ENCODE measurements at places on chromosomes 16 and 17.

GRCh38 chr16:54466233-54466632 lies 179.6 kb upstream of the IRX3 start:
- no peak for DNase-seq

GRCh38 chr17:68396226-68397107 lies 60.8 kb downstream of the WIPI1 start:
- DNase-seq = no peak

GRCh38 chr17:343211-343610 lies 9.4 kb downstream of the RPH3AL start:
- no peak for DNase-seq

DNA sequence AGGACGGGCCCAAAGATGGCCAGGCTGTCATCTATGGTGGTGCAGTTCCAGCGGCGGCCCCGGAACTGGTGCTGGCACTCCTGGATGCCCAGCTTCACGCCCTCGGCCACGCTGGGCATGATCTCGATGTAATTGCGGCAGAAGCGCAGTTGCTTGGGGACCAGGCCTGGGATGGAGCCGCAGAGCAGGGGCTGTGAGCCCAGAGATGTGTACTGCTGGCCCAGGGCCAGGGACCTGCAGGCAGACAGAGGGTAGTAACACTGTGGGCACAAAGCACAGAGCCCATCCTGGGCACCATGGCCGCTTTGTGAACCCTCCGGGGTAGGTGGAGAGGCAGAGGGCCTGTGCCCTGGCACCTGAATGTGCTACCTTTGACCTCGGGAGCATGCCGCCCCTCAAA lies 44.8 kb downstream of the WNT3 start:
- no peak for DNase-seq

- DNase-seq = peak; percentile 59
These were observed 11.8 kb downstream of the CSF3 start for GRCh38 chr17:40026816-40027613.

GRCh38 chr17:71251276-71251675 lies 869.5 kb upstream of the SOX9 start:
- DNase-seq = no peak

GRCh38 chr17:55452139-55452790 lies 30.6 kb upstream of the MMD start:
- no peak for DNase-seq

- no peak for DNase-seq
These were observed 15.3 kb upstream of the CACNA1H start for GRCh38 chr16:1137604-1138003.

- DNase-seq = no peak
These were observed 36.7 kb upstream of the ABR start for GRCh38 chr17:1216217-1217088.

GRCh38 chr17:38454532-38454931 lies 26.3 kb downstream of the ARHGAP23 start:
- DNase-seq = no peak

DNA sequence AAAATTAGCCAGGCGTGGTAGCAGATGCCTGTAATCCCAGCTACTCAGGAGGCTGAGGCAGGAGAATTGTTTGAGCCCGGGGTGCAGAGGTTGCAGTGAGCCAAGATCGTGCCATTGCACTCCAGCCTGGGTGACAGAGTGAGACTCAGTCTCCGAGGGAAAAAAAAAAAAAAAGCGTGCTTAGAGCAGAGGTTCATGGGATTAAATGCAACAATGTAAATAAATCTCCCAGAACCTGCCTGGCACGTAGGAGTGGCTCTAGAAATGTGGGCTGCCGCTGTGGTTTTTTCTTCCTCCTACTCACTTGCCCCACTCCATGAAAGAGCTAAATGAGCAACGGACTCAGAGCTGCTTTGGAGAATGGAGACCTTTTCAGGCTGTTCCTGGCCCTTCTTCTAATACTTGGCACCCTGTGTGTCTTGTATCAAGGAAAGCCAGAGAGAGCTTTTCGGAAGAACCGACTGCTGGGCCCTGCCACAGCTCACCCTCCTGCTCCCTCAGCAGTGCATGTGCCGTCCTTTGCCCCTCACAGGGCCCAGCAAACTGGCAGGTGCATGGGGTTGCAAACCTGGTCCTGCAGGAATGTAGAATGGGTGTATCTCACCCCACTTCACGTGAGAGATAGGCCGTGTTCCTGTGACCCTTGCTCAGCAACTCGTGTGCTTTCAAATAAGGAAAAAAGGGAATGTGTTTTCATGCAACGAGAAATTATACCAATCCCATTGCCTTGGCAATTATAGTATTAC lies 52.0 kb downstream of the LDHD start:
- DNase-seq = no peak

- no peak for DNase-seq
These were observed 3.3 kb downstream of the GRN start for GRCh38 chr17:44348234-44348987.

- DNase-seq = no peak
These were observed 404.8 kb upstream of the HSBP1 start for GRCh38 chr16:83402967-83403366.

DNA sequence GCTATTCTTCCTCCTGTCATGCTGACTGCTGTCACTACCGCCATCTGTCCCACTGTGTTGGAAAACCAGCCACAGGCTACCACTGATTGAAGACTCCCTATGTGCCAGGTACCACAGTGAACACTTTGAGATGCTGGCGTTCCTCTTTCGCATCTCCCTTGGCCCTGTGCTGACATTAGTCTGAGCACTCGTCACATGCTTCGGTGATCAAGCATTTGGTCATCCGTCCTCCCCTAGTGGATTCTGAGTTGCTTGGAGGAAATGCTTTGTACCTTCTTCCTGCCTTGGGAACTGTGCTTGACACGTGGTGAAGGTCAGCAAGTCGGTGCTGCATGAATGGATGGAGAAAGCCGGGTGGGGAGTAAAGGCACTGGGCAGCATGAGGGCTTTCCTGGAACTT lies 260.1 kb downstream of the SNX29 start:
- no peak for DNase-seq

GRCh38 chr17:73141411-73141810 lies 23.4 kb upstream of the SSTR2 start:
- DNase-seq = no peak

DNA sequence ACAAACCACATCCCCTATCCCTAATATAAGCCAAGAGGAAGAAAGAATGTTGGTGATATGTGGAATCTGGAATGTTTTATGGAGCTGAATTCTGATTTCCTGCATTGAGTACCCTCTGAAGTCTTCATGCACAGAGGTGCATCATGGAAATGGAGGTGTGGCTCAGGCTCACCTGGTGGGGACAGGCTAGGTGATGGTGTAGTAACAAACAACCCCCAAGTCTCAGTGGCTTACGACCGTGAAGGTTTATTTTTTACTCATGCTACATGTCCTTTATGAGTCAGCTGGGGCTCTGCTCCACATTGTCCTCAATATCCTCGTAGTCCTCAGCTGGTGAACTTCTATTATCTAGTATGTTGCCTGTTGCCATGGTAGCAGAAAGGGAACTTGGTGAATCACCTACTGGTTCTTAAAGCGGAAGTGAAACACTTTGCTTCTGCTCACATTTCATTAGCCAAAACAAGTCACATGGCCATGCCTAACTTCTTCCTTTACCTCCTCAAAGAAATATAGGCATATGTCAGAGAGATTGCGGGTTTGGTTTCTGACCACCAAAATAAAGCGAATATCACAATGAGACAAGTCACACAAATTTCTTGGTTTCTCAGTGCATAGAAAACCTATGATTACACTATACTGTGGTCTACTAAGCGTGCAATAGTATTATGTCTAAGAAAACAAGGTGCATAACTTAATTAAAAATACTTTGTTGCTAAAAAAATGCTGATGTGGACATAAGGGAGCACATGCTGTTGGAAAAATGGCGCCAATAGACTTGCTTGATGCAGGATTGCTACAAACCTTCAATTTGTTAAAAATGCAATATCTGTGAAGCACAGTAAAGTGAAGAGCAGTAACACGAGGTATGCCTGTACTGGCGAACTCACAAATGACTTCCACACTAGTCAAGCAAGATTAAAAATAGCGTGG lies at the start of gene PMFBP1:
PMFBP1 (minus strand) TSS at position 51 of the 930 bp plus-strand sequence. CDS start 947 bp downstream, outside the sequence.
- no peak for DNase-seq

GRCh38 chr17:36610474-36610873 lies 9.1 kb downstream of the MRM1 start:
- DNase-seq = no peak

DNA sequence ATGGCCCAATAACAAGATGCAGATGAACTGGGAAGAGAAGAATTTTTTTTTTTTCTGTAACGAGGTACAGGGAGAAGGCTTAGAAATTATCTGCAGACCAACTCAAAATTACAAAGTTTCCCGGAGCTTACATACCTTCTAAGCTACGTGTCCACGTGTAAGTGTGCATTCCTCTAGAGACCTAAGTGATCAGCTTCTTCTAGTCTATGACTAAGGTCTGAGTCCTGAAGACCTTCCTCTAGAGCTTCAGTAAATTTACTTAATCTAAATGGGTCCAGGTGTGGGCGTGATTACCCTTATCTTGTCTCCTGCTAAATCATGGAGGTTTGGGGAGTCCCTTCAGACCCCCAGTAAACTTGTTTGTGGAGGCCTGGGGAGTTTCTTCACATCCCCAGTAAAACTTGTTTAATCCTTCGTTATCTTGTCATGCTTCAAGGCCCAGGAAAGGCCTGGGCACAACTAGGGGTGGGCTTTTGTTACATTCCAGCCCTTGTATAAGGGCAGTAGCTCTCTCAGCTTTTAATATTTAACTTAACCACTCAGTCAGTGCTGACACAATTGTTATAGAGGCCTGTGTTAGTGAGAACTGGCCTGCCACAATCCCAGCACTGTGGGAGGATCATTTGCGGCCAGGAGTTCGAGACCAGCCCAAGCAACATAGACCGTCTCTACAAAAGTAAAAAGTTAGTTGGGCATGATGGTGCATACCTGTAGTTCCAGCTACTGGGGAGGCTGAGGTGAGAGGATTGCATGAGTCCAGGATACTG lies 342.3 kb downstream of the SNX29 start:
- no peak for DNase-seq

DNA sequence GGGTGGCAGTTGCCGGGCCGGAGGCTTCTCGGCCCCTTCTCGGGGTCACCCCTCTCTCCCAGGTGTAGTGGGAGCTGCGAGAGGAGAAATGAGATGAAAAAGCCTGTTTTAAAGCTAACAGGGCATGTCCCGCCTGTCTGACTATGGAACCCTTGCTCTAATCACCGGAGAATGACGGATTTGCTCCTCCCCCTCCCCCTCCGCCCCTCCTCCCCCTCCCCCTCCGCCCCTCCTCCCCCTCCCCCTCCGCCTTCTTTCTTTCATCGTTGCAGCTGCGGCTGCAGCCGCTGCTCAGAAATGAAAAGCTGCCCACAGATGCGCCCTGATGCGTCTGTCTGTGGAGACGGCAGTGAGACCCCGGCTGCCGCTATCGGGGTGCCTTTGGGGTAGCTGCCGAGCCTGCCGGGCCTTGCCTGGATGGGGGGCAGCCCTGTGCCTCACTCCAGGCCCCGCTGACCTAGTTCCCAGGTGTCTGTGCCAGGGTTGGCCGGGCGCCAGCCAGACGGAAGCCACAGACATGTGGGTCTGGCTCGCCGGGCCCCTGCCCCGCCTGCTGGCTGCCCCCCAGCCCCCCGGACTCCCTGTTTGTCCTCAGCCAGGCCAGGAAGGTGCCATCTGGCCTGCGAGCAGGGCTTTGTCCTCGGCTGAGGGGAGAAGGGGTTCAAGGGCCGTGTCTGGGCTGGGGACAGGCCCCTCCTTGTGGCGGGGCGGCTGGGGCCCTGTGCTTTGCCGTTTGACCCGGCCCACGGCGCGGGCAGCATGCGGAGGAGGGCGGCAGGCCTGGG lies 37.7 kb downstream of the GINS2 start:
- no peak for DNase-seq

GRCh38 chr17:80006811-80007752 lies 28.6 kb downstream of the TBC1D16 start:
- no peak for DNase-seq

GRCh38 chr17:18261146-18261515 lies 669 bp downstream of the MIEF2 start:
- no peak for DNase-seq

GRCh38 chr16:17467923-17468540 lies 2.7 kb downstream of the XYLT1 start:
- DNase-seq = no peak

GRCh38 chr17:80330276-80330675 lies 69.6 kb downstream of the RNF213 start:
- DNase-seq = no peak

- DNase-seq = no peak
These were observed 155.0 kb upstream of the CACNG5 start for GRCh38 chr17:66679631-66680517.

DNA sequence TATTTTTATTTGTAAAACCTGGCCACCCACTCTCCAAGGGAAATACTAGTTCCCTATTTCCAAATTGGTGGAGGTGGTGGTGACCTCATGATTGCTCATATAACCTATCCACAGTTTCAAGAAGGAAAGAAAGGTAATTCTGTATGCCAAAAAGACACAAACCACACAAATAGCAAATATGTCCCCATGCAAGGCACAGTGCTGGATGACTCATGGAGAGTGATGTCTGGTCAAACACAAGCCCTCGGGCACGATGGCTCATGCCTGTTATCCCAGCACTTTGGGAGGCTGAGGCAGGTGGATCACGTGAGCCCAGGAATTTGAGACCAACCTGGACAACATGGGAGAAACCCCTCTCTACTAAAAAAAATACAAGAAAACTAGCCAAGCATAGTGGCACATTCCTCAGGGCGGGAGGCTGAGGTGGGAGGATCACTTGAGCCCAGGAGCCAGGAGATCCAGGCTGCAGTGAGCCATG lies 64.2 kb downstream of the GNA13 start:
- no peak for DNase-seq
